T-cell (primary cell): ENCODE measurements at places on chromosomes 7 and 10.

GRCh38 chr7:47303014-47303694, 278.8 kb downstream of the TNS3 start:
- DNase-seq = no peak

DNA sequence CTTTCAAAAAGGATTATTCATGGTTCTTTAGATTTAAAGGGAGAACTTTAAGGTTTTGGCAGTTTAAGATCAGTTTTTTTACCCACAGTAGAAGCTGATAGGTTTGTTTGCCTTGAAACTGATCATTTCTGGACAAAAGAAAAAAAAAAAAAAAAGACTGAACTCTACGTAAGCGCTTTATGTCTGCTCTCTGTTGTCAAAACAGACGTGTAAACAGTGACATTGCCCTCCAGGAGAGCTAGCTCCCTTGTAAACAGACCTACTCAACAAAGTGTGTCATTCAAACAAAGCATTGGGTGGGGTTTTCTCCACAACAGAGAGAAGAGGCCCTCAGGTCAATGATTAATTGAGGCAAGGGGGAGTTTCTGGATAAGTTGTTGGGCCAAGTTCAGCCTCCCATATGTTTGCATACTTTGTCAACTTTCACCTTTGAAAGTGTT, 568.1 kb upstream of the LRRN3 start:
- no peak for DNase-seq

- DNase-seq = no peak
These were observed 29.9 kb upstream of the ZNF273 start for GRCh38 chr7:64873155-64873500.

DNA sequence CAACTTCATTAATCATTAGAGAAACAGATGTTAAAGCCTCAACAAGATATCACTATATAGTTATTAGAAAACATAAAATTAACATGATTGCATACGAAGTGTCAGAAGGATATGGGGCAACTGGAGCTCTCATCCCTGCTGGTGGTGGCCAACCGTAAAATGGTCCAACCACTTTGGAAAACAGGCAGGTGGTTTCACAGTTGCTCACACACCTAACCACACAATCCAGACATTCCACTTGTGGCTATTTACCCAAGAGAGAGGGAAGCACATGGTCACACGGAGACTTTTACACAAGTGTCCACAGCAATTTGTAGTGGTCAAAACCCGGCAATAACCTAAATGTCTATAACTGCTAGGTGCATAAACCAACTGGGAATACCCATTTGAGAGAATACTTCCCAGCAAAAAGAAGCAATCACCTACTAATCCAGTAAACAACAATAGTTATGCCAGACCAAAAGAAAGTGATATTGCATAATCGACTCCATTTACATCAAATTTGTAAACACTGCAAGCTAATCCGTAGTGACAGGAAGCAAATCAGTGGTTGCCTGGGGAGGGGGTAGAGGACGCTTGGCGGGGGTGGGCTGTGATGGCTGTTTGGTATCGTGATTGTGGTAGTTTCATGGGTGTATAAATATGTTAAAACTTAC, 91.8 kb downstream of the LARP4B start:
- no peak for DNase-seq

DNA sequence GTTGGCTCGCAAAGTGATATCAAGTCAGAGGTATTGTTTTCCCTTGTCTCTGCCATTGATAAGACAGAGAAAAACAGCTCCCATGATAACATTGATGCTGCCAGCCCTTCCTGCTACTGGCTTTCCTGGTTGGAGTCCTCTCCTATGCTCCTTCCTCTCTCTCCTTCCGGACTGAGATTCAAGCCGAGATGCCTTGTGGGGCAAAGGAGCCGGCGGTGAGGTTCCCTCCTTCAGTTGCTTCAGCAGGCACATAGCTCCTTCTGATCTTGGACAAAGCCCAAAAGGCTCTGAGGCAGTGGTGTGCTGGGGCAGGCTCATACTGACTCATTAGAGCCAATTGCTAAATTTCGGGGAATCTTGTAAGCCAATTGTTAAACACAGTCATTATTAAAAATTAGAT, 8.8 kb upstream of the ZCCHC24 start:
- no peak for DNase-seq

DNA sequence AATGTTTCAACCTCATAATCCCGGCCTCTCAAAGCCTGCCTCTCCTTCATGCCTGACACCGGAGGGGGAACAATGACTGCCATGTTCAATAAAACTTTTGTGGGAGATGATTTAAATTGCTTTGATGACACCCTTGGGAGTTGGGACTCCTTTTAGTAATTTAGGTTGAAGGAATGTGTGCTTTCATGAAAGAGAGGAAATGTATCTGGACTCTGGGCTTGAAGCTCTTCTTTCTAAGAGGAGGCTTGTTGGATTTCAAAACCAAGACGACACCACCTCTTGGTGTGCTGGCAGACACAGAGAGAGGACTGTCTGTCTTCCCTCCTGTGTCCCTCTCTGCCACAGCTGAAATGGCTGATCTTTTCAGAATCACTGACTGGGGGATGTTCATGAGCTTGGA, 168.1 kb downstream of the GALNT17 start:
- DNase-seq = no peak

- no peak for DNase-seq
These were observed 22.3 kb downstream of the ZNF503 start for GRCh38 chr10:75379212-75379724.

- peak; percentile 45 for DNase-seq
These were observed 289.4 kb downstream of the DNAJB6 start for GRCh38 chr7:157625973-157626742.

DNA sequence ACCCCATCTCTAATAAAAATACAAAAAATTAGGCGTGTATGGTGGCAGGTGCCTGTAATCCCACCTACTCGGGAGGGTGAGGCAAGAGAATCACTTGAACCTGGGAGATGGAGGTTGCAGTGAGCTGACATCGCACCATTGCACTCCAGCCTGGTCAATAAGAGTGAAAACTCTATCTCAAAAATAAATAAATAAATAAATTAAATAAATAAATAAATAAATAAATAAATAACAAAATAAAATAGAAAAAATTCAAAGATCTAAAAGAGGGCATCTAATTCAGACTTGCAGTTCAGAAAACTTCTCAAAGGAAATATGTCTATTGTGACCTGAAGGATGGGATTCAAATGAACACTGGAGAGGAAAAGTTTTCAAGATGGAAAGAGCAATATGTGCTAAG, 1085.1 kb downstream of the SORCS3 start:
- no peak for DNase-seq
